ENCODE measurements at places on chromosomes 6 and 20.

- DNase-seq, result no peak
Observed at GRCh38 chr20:24118034-24118433, 129.5 kb upstream of the GGTLC1 start.

DNA sequence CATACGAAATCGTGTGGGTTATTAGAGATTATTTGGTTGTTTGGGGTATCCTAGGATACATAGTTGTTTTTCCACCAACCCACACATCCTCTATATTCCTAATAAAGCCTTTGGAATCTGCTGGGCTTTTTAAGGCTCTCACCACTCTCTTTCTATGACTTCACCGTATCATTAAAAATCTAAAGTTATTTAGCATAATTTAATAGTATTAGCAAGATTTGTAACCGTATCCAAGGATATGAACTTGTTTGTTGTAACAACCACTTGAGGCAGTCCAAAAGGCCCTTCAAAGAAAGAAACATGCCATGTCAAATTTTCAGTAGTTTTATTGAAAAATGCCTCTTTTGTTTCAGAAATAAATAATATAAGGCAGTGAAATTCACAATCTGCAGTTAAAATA lies 121.8 kb downstream of the COL12A1 start:
- DNase-seq, result no peak

DNA sequence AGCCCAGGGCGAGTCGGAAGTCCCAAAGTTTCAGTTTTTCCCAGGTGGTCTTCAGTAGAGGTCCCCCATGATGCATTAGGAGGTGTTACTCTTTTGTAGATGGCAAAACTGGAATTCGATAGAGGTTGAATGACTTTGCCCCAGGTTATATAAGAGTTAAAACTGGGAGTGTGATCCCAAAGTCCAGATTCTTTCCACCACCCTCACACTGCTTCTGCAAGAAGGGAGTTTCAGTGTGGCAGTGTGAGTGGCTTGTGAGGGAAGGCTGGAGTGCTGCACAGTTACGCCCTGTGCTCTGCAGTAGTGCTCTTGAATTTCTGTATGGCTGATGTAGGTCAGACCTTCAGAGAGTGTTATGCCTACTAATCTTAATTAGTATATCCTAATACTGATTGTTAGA lies 29.8 kb downstream of the NDUFAF5 start:
- no peak for DNase-seq

- no peak for DNase-seq
Observed at GRCh38 chr6:89243331-89243629, 26.1 kb upstream of the GABRR1 start.

- no peak for DNase-seq
Observed at GRCh38 chr6:170231293-170232185, 59.3 kb downstream of the DLL1 start.

- no peak for DNase-seq
Observed at GRCh38 chr20:9458138-9458796, 56.1 kb upstream of the LAMP5 start.

All from stimulated activated CD8-positive, alpha-beta memory T cell treated with anti-CD3 and anti-CD28 coated beads, Interleukin-12 subunit alpha, Interleukin-12 subunit beta, amount 100 ng/mL, for 1 hour (primary cell).